Astrocyte of the cerebellum (primary cell): ENCODE measurements at places on chromosomes 16 and 17.

DNA sequence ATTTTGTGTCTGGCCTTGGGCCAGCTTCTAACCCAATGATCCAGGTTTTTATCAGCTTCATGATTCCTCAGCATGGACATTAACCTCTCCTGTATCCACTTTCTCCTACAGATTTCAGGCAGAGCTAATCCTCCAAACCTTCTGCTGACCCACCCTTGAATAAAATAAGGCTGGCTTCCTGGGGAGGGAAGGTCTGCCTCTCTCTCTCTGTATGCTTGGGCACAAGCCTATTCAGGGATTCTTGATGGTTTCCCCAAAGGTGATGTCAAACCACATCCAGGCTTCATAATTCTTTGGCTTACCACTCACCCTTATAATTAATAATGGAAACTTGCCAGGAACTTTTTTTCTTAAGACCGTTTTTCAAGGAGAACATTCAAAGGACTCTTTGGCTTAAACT, 240.1 kb downstream of the UTP18 start:
- DNase-seq, result no peak

- no peak for DNase-seq
These were observed 27.9 kb upstream of the EFCAB13 start for GRCh38 chr17:47295874-47296255.

DNA sequence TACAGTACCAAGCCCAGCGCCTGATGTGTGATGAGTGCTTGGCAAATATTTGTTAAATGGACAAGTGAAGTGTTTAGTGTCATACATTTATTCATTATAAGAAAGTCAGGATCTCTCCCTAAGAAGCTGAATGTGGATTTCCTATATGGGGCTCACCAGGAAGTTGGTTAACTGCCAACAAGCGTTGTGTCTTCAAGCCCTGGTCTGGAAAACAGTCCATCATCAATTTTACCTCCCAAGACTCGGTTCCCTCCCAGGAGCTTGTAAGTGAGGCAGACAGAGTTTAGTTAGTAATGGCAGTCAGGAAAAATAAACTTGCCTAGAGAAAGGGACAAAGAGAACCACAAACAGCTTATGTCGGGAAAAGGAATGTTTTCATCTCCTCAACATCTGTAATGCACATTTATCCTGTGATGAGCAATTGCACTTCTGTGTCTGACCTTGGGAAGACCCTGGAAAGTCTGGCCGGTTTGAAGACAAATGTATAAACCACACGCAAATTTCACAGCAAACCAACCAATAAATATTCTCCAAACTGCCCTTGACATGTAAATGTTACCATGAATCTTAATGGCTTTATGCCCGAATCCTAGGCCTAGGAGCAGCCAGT, 28.3 kb downstream of the C16orf95 start:
- DNase-seq, result no peak

GRCh38 chr17:41521574-41522261, 3.0 kb upstream of the KRT15 start:
- peak; percentile 27 for DNase-seq

DNA sequence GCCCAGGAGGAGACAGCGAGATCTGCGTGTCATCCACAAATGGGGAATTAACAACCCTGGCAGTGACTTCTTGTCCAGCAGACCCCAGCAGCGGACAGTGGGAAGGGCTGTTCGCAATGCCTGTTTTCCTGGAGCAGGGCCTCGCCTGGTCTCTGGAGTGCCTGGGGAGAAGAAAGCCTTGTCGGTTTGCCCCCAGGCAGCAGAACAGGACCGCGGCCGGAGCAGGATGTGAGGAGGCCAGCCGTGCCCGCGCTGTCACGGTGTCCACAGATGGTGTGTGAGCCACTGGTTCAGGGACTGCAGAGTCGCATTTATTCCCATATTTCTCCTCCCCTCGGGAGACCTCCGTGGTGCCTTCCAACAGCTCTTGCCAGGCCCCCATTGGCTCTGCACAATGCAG, 68.5 kb upstream of the GSE1 start:
- no peak for DNase-seq

GRCh38 chr17:74185571-74186185, 17.8 kb upstream of the RPL38 start:
- DNase-seq, result no peak

- no peak for DNase-seq
These were observed 22.2 kb downstream of the CLTC start for GRCh38 chr17:59641799-59642484.

DNA sequence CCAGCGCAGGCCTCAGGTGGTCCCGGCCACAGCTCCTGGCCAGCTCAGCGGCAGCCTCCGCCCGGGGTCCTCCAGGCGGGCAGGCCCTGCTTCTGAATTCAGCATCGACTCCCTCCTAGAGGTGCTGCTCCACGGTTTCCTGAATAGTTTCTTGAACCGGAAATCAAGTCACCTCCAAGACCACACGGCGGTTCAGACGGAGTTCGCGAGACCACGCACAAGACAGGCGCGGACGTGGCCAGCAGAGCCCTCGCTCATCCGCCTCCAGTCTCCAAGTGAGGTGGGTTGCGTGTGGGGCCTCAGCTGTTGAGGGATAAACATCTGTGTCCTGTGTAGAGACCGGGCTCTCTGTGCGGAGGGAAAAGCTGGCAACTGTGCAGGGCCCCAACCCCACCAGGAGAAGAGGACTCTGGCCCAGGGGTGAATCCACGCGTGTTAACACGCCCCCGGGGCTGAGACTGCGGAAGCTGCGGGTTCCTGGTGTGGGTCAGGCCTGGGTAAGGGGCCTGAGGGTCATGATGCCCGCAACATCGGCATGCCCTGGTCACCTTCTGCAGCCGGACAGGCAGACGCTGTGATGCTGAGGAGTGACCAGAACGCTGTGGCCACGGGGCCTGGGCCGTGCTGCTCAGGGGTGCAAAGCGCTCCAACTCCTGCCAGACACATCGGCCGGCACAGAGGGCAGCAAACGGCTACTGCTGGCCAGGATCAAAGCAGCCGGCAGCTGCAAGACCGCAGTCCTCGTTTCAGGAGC, 55.0 kb upstream of the METRNL start:
- DNase-seq, result no peak

- DNase-seq, result no peak
These were observed 32.8 kb downstream of the MSI2 start for GRCh38 chr17:57289130-57289529.

GRCh38 chr17:60079401-60080243, 901 bp upstream of the HEATR6 start:
- DNase-seq, result no peak

GRCh38 chr16:86751076-86752030, 173.0 kb downstream of the FOXL1 start:
- peak; percentile 88 for DNase-seq

- DNase-seq, result no peak
These were observed 5.1 kb downstream of the C1QTNF8 start for GRCh38 chr16:1090620-1091587.

- DNase-seq, result no peak
These were observed 33.7 kb upstream of the VPS4A start for GRCh38 chr16:69277413-69277812.

GRCh38 chr17:41835800-41836549, at the start of gene NT5C3B:
NT5C3B (minus strand) TSS chr17:41836232; CDS start chr17:41836193, 39 bp downstream.
- DNase-seq, result no peak

DNA sequence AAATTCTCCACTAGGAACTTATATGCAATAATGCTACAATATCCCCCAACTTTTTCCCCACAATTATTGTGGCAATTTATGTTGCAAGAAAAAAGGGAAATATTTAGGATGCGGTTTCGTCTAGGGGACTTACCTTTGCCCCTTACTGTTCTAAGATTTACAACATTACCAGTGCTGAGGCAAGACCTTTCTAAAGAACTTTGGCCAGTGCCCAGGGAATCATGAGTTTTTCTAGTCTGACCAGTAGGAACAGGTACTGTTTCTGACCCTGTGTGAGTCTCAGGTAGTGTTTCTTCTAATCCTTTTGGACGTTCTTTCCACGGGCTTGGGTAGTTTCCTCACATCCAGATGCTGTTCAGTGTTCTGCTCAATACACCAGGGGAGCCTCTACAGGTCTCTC, 373.7 kb downstream of the HAPSTR1 start:
- no peak for DNase-seq

DNA sequence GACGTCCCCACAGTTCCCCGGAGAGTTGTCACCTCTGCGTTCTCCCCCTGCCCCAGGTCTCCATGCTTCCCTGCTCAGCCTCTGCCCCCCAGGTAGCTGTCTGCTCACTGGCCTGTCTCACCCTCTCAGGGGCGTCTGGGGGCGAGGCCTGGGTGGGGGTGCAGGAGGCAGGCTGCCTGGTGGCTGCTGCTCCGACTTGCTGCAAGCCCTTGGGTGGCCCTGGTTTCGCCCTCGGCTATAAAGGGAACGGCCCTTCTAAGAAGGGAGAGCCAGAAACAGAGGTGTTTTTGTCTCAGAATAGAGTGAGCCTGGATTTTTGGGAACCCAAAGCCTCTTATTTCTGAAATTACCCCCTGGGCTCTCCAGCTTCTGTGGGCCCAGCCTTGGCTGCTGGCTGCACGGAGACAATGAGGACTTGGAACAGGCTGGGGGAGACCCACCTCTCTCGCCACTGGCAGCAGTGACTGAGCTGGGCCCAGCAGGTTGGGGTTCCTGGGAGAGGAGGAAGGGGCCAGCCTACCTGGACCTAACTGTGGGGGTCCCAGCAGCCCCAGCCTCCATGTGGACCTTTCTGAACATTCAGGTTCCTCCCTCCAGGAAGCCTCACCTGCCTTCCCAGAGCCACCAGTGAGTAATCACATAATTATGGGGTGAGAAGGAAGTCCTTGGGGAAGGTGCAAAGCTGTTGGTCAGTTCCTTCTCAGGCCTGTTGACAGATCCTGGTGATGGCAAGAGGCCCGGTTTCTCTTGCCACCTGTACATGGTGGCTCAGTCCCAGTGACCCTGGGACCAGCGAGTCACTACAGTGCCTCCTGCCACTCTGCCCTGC, 15.5 kb upstream of the SPNS2 start:
- no peak for DNase-seq

GRCh38 chr16:4116325-4117249, at the start of gene ADCY9:
ADCY9 (minus strand) TSS chr16:4116442; CDS start chr16:4115442, 1,000 bp downstream.
- no peak for DNase-seq

DNA sequence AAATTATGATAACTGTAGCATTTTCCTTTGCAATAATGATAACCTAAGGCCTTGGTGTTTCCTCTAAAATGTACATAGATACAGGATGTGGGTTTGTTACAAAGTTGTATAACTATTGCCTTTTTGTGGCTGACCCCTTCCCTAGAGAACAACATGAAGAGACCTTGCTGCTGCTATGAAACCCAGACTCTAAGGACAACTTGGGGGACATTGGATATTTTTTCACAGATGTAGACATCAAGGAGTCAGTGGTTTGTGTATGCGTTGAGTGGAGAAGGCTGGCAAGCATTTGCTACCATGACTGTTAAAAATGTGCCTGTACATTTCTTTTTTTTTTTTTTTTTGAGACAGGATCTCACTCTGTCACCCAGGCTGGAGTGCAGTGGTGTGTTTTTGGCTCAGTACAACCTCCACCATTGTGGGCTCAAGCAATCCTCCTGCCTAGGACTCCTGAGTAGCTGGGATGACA, 12.3 kb downstream of the HMOX2 start:
- DNase-seq, result no peak

- DNase-seq, result no peak
These were observed 670.4 kb downstream of the TOX3 start for GRCh38 chr16:51876601-51876875.

- no peak for DNase-seq
These were observed at the start of gene RASL10B for GRCh38 chr17:35731239-35731916. RASL10B (plus strand) TSS chr17:35731639; CDS start chr17:35735185, 3,546 bp downstream.

- DNase-seq, result no peak
These were observed 11.4 kb downstream of the CDC42EP4 start for GRCh38 chr17:73300392-73300791.

- no peak for DNase-seq
These were observed 207.6 kb downstream of the RAB11FIP4 start for GRCh38 chr17:31598921-31599571.

DNA sequence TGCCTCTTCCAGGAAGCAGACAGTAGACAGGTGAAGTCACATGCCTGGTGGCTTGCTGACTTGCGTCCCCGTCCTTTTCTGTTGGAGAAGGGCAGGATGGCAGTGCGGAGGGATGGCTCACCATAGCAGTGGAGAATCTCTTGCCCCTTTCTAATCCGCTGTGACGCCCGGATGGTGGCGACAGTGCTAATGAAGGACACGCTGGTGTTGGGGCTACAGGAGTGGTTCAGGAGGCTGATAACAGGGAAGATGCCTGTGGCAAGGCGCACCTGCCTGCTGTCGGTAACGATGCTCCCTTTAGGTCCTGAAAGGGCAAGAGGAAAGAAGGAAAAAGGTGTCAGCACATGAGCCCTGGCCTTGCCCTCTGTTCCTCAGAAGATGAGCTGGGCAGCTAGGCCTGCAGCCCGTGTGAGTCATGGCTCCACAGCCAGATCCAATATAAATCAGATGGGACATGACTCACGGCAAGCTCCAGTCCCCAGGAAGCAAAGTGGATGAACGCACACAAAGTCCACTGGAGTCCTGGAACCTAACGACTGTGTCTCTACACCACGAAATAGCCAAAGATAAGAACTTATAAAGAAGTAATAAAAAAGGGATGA, 25.5 kb downstream of the SERPINF1 start:
- DNase-seq, result peak; percentile 84

- no peak for DNase-seq
These were observed 208.8 kb downstream of the HAPSTR1 start for GRCh38 chr16:9300252-9300651.

- no peak for DNase-seq
These were observed 2.8 kb downstream of the CCL4L2 start for GRCh38 chr17:36213695-36214094.

- DNase-seq, result peak; percentile 74
These were observed 23.7 kb downstream of the ITPRIPL2 start for GRCh38 chr16:19137201-19138128.

DNA sequence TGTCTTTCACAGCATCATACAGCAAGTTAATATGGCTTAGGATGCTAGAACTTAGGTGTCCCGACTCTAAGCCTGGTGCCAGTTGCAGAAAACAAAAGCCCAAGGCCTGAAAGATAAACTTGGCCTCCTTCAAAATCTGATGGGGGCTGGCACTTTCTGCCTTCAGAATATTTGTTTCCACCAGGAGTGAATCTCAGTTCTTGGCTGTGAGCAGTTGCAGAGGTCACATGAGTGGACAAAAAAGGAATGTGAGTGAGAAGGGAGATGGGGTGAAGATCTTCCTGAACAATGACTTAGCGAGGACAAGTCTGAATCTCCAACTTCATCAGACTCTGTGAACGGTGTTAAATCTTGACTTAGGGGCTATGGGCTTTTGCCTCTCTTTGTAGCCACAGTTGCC, 46.6 kb downstream of the HOXB1 start:
- no peak for DNase-seq

DNA sequence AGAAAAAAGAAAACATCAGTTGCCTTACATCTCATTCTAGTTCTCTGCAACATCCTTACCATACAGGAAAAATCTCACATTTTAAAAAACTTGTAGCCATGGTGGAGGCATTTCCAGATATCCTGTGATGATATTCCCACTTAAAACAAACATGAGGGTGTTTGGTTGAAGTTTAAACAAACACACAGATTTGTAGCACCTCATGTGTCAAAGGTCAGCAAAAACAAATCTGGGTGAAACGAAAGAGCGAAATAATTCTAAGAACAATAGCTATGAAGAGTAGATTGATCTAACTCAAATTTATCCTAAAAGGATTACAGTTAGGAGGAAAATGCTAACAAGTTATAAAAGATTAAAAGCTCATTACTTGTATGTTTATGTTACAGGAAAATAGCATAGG, 83.1 kb upstream of the IRX5 start:
- DNase-seq, result no peak
